ENCODE measurements at places on chromosomes 1 and 21. TPM values are rescaled to one million over a fixed set of nuclear protein-coding genes. Genes with fewer than 3 reads are reported as not detected.

Gene GPR25
- not detected for total RNA-seq

Gene FCGR3A
- total RNA-seq = 2.2 TPM

Gene LINGO4
- total RNA-seq = 7.8 TPM

Gene SPATA21
- not detected for total RNA-seq

Gene S100A6
- total RNA-seq = 259 TPM

Gene SPRR1B
- total RNA-seq = not detected

Gene MAN1C1
- 2.3 TPM for total RNA-seq

Gene NEK2
- total RNA-seq = not detected

Gene S100A14
- not detected for total RNA-seq

Gene ZBTB48
- total RNA-seq = 11.9 TPM

Gene PARS2
- total RNA-seq = 4.7 TPM

Gene CHODL
- total RNA-seq = not detected

Gene PYHIN1
- not detected for total RNA-seq

DNA sequence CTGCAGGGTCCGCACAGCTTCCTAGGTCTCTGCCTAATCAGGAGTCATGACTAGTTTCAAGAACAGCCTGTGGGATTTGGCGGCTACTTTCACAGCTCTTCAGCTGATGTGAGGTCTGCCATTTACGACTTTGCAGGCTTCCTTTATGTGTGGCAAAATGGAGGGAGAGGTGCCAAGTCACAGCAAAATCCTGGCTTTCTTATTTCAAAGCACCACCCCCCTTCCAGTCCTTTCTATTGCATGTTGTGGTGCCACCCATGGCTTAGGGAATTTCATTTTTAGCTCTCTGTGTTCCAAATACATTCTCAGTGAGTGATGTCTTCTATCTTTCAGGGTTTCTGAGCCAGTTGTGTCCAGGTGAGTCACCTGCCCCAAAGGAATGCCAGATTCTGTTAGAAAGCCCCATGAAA, 75.1 kb upstream of the WLS start:
- no peaks in the 10 kb centered on the region for H3K27me3 ChIP-seq
- no peaks in the 10 kb centered on the region for H3K36me3 ChIP-seq
- DNase-seq = no peak

GRCh38 chr1:111742938-111743549, 3.8 kb upstream of the INKA2 start:
- H3K27me3 ChIP-seq = no peaks in the 10 kb centered on the region
- no peak overlapping the region for H3K27ac ChIP-seq
- H3K4me3 ChIP-seq = no peak overlapping the region
- no peak for DNase-seq
- H3K4me1 ChIP-seq = peaks cover 18% of the 10 kb centered on the region
- H3K36me3 ChIP-seq = no peaks in the 10 kb centered on the region

- H3K4me3 ChIP-seq = no peak overlapping the region
- no peak overlapping the region for H3K27ac ChIP-seq
- H3K4me1 ChIP-seq = no peaks in the 10 kb centered on the region
- no peaks in the 10 kb centered on the region for H3K36me3 ChIP-seq
Observed at GRCh38 chr1:95829556-95829955, 595.5 kb downstream of the RWDD3 start.

DNA sequence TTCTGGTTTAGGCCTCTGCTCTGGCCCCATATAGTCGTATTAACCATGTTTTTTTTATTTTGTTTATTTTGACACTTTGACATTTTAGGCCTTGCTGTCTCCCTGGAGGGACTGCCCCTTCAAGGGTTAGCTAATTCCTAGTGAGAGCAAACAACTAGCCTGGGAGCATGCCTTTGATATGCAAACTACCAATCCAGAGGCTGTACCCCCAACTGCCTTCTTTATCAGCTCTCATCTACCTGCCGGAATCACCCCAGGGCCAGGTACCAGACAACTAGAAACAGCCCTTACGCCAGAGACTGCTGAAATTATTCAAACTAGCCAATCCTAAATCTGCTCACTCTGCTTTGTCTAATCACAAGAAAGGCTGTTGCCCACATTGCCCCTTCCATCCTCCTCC, 13.0 kb upstream of the ST6GALNAC5 start:
- no peaks in the 10 kb centered on the region for H3K4me1 ChIP-seq
- no peak overlapping the region for H3K4me3 ChIP-seq
- no peaks in the 10 kb centered on the region for H3K27me3 ChIP-seq
- no peaks in the 10 kb centered on the region for H3K36me3 ChIP-seq
- no peak for DNase-seq

DNA sequence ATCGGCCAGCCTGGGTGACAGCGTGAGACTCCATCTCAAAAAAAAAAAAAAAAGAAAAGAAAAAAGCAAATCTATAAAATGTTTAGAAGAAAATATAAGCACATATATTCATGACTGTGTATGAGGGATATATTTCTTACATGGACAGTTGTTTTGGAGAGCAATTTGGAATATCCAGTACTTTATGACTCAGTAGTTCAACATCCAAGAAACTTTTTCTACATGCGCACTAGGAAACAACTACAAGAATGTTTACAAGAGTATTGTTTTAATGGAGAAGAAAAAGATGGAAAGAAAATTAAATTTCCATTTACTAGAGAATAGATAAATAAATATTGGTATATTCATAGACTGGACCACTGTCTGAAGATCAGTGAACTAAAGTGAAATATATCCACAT, 77.5 kb downstream of the MAST2 start:
- DNase-seq = no peak
- H3K4me1 ChIP-seq = peaks cover 20% of the 10 kb centered on the region
- peak overlapping the region; percentile 31 for H3K27ac ChIP-seq
- no peak overlapping the region for H3K4me3 ChIP-seq

DNA sequence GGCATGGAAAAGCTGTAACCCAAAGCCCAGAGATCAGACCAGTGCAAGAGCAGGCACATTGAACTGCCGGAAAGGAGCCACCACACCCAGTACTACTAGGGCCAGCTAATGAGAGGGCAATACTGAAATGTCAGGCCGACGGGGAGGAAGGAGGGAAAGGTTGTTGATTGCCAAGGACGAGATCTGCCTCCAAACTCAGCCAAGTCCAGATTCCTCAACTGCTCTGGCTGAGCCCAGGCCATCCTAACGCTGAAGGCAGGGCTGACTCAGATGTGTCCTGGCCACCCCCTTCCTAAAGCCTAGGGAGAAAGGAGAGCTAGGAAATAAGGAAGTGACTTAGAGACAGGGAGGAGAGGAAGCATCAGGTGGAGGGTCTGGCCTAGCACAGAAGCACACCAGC, 42.1 kb upstream of the IPO9 start:
- H3K36me3 ChIP-seq = no peaks in the 10 kb centered on the region
- H3K27me3 ChIP-seq = no peaks in the 10 kb centered on the region
- peak; percentile 18 for DNase-seq
- no peak overlapping the region for H3K4me3 ChIP-seq
- H3K4me1 ChIP-seq = peaks cover 18% of the 10 kb centered on the region

- no peak overlapping the region for H3K4me3 ChIP-seq
- H3K27ac ChIP-seq = no peak overlapping the region
- H3K27me3 ChIP-seq = no peaks in the 10 kb centered on the region
Observed at GRCh38 chr1:177411381-177411780, 240.6 kb downstream of the BRINP2 start.

GRCh38 chr21:42395905-42396651, at the start of gene TMPRSS3:
TSS of gene TMPRSS3 (minus strand) at chr21:42396052. CDS start at chr21:42395417, 635 bp downstream.
- H3K27ac ChIP-seq = no peak within 1 kb of the TSS
- H3K27me3 ChIP-seq = no peaks in the 10 kb centered on the region
- DNase-seq = no peak
- H3K4me1 ChIP-seq = no peaks in the 10 kb centered on the region

DNA sequence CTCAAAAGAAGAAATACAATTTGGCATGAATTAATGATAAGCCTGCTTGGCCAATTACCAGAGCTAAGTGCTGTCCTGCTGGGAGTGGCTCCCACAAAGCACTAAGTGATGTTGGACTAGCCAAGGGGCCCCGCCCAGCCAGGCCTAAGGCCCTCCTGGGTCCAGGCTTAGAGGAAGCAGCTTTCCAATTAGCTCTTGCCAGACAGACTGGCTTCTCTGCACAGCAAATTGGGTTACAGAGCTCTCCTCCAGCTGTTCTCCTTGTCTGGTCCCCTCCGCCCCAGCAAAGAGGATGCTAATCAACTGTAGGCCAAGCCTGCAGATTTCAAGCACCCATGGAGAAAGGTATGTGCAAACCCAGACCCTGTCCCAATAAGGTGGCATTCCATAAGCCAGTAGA, 151.9 kb downstream of the DMRTA2 start:
- no peak overlapping the region for H3K27ac ChIP-seq
- no peak overlapping the region for H3K4me3 ChIP-seq
- H3K27me3 ChIP-seq = no peaks in the 10 kb centered on the region
- DNase-seq = no peak
- no peaks in the 10 kb centered on the region for H3K4me1 ChIP-seq
- H3K36me3 ChIP-seq = no peaks in the 10 kb centered on the region

- DNase-seq = no peak
- H3K36me3 ChIP-seq = peaks cover 45% of the 10 kb centered on the region
- H3K4me3 ChIP-seq = no peak overlapping the region
- H3K27me3 ChIP-seq = no peaks in the 10 kb centered on the region
- H3K27ac ChIP-seq = no peak overlapping the region
Observed at GRCh38 chr21:42558846-42559245, 45.2 kb downstream of the SLC37A1 start.

DNA sequence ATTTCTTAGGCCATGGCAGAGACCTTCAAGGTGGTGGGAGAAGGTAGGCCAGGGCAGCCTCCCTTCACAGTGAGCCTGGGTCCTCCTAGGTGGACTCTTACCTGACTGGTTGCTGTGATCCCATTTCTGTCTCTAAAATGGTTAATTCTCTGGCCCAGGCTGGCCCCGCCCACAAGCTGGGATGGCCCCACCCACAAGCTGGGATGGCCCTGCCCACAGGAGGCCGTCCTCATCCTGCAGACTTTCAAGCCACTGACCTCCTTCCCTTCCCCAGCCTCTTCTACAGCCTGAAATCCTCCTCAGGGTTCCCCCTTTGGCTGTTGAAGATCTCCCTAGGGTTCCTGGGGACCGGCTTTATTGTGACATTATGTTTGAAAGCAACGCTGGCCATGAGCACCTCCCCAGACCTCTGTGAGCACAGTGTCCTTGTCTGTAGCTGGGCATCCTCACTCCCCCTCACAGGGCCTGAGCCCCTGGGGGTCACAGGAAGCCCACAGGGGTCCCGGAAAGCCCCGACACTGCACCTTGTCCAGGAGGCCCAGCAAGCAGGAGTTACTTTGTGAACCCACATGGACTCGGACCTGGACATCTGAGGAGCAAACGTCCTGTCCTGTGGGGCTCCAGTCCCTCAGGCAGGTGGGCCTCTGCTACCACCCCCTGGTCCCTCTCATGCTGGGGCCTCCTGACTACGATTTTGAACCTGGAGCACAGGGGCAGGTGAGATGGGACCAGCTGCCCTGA, 621.7 kb downstream of the MATN1 start:
- no peak overlapping the region for H3K4me3 ChIP-seq
- H3K36me3 ChIP-seq = no peaks in the 10 kb centered on the region
- no peak for DNase-seq
- no peaks in the 10 kb centered on the region for H3K4me1 ChIP-seq

GRCh38 chr1:173224949-173225348, 17.8 kb upstream of the TNFSF4 start:
- no peaks in the 10 kb centered on the region for H3K4me1 ChIP-seq
- no peak overlapping the region for H3K4me3 ChIP-seq
- no peak for DNase-seq
- no peak overlapping the region for H3K27ac ChIP-seq
- no peaks in the 10 kb centered on the region for H3K36me3 ChIP-seq

DNA sequence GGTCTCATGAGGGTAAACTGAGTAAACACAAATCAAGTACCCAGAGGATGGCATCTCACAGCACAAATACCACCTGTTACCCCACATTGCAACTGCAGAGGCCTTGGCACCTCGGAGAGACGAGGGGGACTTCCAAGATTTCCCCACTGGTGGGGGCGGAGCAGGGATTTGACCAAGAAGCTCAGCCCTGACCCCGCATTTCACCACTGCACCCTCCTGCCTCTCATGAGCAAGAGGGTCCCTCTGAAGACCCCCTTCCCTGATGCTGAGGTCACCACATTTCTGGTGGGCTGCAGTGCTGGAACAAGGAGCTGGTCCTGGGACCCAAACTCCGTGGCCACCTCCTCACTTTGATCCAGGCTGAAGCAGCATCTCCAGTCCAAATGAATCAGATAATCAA, 342.4 kb downstream of the NPHP4 start:
- H3K27ac ChIP-seq = no peak overlapping the region
- H3K4me1 ChIP-seq = no peaks in the 10 kb centered on the region
- H3K27me3 ChIP-seq = no peaks in the 10 kb centered on the region
- DNase-seq = no peak

DNA sequence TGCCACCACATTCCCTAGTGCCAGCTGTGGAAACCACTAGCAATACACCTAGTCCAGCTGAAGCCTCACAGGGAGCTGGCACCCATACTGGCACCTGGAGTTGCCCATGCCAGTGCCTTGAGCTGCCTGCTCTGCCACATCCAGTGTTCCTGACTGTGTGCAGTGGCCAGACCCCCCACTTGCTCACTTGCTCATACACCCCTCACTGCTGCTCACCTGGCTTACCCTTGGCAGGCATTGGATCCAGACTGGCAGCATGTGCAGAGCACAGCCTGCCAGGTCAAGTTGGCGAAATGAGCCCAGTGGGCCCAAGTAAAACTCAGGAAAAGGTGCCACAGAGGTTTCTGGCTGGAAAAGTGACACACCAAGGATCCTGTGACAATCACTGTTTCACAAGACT, 1618.6 kb upstream of the PRMT6 start:
- H3K36me3 ChIP-seq = no peaks in the 10 kb centered on the region
- H3K4me1 ChIP-seq = no peaks in the 10 kb centered on the region
- H3K27me3 ChIP-seq = no peaks in the 10 kb centered on the region
- H3K4me3 ChIP-seq = no peak overlapping the region
- H3K27ac ChIP-seq = no peak overlapping the region

GRCh38 chr1:84450910-84451309, 28.2 kb upstream of the RPF1 start:
- no peaks in the 10 kb centered on the region for H3K36me3 ChIP-seq
- no peaks in the 10 kb centered on the region for H3K4me1 ChIP-seq

DNA sequence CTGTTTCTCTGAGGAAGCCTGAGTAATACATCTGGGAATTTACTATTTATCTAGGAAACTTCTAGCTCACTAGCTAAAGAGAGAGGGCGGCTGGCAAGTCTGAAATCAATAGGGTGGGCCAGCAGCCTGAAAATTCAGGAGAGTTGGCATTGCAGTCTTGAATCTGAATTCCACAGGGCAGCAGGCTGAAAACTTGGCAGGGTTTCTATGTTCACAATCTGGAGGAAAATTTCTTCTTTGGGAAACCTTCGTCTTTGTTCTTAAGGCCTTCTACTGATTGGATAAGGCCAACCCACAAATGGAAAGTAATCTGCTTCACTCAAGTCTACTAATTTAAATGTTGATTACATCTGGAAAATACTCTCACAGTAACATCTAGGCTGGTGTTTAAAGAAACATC, 101.0 kb upstream of the COG2 start:
- no peaks in the 10 kb centered on the region for H3K27me3 ChIP-seq
- H3K36me3 ChIP-seq = no peaks in the 10 kb centered on the region
- H3K4me1 ChIP-seq = no peaks in the 10 kb centered on the region
- no peak overlapping the region for H3K27ac ChIP-seq

DNA sequence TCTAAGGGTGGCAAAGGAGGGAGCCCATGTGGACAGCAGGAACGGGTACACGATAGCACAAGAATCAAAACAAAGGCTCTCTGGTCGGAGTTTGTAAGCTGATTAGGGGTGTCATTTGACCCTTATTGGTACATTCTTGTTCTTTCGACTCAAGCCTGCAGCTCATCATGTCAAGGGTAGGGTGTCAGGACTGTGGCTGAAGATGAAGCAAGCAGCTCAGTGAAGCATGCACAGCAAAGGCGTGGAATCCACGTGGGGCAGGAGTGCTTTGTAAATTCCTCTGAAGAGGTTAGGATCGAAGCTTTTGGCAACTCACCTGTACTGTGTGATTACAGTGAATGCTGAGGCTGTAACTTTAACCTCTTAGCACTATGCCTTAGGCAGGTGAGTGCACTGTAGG, 4.7 kb upstream of the ABCB10 start:
- H3K4me3 ChIP-seq = no peak overlapping the region
- H3K4me1 ChIP-seq = peaks cover 16% of the 10 kb centered on the region
- DNase-seq = no peak
- peak overlapping the region; percentile 60 for H3K27ac ChIP-seq
- H3K27me3 ChIP-seq = no peaks in the 10 kb centered on the region
- no peaks in the 10 kb centered on the region for H3K36me3 ChIP-seq

All from gastrocnemius medialis (tissue), 4 donors.